ENCODE measurements at places on chromosomes 2 and 18.

DNA sequence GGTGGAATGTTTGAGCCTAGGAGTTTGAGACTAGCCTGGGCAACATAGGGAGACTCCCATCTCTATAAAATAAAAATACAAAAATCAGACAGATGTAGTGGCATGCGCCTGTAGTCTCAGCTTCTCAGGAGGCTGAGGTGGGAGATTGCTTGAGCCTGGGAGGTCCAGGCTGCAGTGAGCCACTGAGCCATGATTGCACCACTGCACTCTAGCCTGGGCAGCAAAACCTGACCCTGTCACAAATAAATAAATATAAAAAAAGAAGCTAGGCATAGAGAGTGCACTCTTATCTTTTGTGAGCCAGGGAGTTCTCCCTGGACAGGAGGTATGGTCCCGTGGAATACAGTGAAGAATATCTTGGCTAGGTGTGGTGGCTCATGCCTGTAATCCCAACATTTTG lies 11.0 kb upstream of the KYNU start:
- DNase-seq, result no peak

DNA sequence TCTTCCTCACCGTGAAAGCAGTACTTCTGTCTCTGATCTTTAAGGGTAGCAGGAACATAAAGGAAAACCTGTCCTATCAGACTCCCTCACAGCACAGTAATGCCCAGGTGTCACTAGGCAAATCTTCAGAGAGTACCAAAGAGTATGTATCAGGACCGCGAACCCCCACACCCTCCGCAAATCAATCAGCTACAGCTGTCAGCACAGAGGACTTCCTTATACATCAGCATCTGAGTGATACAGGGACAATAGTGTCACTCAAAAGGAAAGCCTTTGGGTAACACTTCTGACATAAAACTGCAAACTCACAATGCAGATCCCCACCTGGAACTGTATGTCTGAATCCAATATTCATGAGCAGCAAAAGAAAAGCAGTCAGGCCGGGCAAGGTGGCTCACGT lies 2.6 kb downstream of the AFG3L2 start:
- DNase-seq, result no peak

DNA sequence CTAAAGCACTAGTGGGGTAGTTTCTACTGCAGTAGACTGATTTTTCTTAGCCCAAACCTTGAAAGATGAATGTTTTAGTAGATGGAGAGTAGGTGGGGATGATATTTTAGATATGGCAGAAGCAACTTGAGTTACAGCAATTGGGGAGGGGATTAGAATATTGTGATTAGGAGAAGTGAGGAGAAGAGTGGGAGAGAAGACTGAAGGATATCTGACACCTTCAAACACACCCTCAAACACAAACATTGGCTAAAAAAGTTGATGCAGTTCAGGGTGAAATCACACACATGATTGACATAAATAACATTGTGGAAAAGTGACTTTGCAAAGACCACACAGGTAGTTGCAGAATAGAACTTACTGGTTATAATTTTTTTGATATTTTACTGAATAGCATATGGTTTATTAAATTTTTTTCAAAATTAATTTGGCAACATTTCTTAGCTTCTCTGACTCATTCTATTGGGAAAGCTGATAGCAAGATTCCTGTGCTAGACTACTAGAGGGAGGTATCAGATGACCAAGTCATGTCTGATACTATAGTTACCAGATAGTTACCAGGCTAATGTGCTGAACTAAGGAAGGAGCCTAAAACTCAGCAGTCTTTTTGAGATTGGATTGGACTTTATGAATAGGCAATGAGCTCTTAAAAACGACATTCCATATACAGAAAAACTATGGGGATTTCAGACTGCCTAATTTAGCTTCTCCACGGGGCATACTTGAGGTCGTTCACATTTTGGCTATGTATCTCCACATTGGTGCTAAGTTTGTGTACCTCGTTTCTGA lies 73.0 kb downstream of the ACTR3 start:
- no peak for DNase-seq

GRCh38 chr18:21389903-21390302 lies 147.9 kb downstream of the GREB1L start:
- no peak for DNase-seq

- DNase-seq, result no peak
Observed at GRCh38 chr2:74714691-74715080, 60.6 kb downstream of the SEMA4F start.

GRCh38 chr2:108423502-108424251 lies 25.3 kb upstream of the GCC2 start:
- DNase-seq, result no peak

GRCh38 chr2:78686625-78687153 lies 338.8 kb upstream of the REG3G start:
- DNase-seq, result no peak

GRCh38 chr2:128449226-128450061 lies 130.8 kb upstream of the HS6ST1 start:
- no peak for DNase-seq

GRCh38 chr2:79619976-79620375 lies 107.1 kb downstream of the CTNNA2 start:
- no peak for DNase-seq

GRCh38 chr2:97995026-97995733 lies 568 bp downstream of the TMEM131 start:
- peak; percentile 44 for DNase-seq

- no peak for DNase-seq
Observed at GRCh38 chr2:134011936-134012586, 241.8 kb upstream of the MGAT5 start.

- no peak for DNase-seq
Observed at GRCh38 chr2:168773128-168773527, 29.3 kb upstream of the NOSTRIN start.

Data from left ventricle myocardium inferior (tissue), 1 donor.